Lung (tissue), 17 donors: ENCODE measurements at places on chromosomes 6 and 20.
A peak's percentile ranks its signal among the peaks of the same experiment; 100 is the strongest.

DNA sequence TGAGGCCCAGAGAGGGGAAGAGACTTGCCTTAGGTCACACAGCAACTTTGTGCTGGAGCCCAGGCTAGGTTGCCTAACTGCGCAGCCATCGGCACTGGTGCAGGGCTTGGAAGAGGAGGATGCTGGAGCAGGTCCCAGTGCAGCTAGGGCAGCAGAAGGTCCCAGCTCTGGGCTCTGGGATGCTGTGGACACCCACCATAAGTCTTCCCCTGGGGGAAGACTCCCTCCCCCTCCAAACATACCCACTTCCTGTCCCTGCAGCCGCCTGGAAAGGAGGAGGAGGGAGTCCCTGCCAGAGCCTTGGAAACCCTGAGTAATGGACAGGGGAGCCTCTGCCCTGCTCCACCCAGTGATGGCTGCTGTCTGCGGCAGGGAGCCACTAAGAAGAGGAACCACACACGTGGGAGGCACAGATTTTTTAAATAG is 93.6 kb downstream of the NCR2 start:
- no peak for DNase-seq

- peak; percentile 70 for DNase-seq
Measured at GRCh38 chr6:38262026-38262425, 377.7 kb downstream of the BTBD9 start.

- no peak for DNase-seq
Measured at GRCh38 chr20:3690413-3690812, 8.6 kb upstream of the ADAM33 start.

DNA sequence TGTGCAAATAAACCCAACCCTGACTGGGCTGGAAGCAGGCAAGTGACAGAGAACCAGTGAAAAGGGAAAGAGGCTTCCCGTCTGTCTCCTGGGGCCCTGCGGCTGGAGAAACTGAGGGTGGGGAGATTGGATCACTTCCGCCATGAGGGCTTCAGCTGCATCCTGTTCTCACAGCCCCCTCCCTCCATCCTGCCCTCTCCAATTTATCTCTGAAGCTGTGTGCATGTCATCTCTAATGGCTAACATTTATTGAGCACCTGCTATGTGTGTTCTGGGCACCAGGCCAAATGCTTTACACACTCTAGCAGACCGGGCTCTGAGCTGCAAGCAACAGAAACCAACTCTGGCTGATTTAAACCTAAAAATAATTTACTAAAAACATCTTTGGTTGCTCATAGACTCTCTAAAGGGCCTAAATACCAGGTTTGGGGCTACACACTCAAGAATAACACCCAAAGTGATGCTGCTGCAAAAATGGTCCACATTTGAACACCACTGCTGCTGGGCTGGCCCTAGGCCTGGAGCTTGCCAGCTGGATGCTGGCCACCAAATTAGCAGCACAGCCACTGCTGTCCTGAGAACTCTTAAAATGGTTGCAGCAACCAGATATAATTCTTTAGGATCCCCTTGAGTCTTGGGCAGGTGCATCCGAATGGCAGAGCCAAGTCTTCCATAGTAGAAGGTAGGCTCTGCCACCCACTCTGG is 123.6 kb upstream of the LRFN2 start:
- DNase-seq, result peak; percentile 35

DNA sequence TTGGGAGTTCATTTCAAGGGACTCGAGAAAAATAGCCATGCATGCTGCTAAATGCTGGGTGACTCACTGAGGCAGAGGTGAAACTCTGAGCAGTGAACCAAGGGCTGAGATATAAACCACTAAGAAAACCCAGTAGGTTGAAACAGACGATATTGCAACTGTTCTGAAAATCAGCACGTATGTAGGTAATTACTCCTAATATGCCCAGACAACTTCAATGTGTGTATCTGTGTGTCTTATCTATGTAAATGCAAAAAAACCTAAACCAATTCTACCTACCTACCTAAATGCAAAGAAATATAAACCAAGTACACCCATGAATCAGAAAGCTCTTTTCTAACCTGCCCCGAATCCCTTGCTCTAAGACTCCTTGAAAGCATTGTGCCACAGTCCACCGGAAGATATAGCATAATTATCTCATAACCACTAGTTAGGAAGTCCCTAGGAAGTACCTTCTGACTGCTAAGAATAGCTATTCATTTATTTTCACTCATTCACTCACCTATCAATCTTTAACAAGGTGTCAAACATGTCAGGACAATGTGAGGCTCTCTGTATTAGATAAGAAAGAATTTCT is 458.7 kb upstream of the RUNX2 start:
- DNase-seq, result no peak

- DNase-seq, result no peak
Measured at GRCh38 chr6:15841937-15842726, 179.3 kb upstream of the DTNBP1 start.

GRCh38 chr20:1423625-1424106 is 30.8 kb upstream of the FKBP1A start:
- DNase-seq, result peak; percentile 63

- no peak for DNase-seq
Measured at GRCh38 chr6:17869010-17869752, 118.3 kb downstream of the KIF13A start.

GRCh38 chr6:160238278-160238711 is 20.3 kb downstream of the SLC22A2 start:
- no peak for DNase-seq

DNA sequence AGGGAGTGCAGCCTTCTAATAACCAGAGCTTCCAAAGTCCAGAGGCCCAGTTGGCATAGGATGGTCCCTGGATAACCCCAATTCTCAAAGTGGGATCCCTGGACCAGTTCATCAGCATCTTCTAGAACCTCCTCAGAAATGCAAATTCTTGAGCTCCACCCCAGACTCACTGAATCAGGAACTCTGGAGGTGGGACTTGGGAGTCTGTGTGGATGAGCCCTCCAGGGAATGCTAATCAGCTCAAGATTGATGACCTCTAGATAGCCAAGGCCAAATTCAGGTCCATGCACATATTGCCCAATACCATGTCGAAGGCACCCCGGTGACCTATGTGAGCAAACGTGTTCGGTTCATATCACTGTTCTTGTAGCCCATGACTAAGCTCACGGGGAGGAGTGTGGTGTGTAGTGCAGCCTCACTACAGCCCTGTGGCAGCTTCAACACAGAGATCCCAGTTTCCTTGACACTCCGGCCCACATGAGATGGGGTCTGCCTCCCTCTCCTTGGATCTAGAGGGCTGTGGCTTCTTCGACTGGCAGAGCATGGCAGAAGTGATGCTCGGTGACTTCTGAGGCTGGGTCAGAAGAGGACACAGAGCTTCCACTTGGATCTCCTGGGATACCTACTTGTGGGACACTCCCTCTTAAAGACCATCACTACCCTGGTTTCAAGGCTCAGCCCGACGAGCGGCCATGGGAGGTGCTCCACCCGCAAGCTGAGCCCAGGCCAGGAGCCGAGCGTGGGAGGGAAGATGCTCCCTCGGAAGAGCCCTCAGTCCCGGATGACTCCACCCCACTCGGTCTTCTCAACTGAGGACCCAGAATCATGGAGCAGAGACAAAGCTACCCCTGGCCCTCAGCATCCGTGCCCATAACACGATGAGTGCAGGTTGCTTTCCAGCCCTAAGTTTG is 151.1 kb upstream of the CST7 start:
- no peak for DNase-seq

- DNase-seq, result no peak
Measured at GRCh38 chr6:42889815-42890214, 10.4 kb downstream of the RPL7L1 start.

DNA sequence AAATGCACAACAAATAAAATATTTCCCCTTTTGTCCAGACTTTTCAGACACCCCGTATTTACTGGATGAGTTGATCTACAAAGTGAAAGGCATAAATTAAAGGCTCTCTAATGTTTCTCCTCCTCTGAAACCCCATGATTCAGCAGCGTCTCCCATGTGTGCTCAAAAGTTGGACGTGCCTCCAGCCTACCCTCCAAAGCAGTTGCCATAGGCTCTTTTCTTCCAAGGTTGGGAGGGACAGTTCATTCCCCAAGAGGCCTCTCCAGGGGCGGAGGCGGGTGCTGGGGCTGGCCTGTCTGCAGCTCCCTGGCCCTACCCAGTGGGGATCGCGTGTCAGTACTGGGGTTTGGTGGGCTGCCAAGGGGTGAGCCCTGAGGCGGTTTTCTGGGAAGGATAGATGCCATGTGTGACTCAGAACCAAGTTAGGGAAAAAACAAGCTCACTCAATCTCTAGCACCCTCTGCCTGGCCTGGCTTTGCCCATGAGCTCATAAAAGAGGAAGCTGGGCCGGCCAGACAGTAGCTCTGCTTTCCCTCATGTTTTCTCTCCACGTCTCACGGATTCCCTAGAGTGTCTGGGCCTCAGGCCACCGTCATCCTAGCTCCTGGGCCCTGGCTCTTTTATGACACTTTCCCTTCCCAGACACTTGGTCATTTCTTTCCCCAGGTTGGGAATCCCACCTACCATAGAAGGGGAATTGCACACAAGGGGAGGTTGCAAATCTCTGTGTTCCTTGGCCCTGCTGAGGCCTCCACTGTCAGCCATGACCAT is 8.0 kb upstream of the IER3 start:
- peak; percentile 54 for DNase-seq

GRCh38 chr20:5844063-5844681 is 94.0 kb downstream of the SHLD1 start:
- no peak for DNase-seq

DNA sequence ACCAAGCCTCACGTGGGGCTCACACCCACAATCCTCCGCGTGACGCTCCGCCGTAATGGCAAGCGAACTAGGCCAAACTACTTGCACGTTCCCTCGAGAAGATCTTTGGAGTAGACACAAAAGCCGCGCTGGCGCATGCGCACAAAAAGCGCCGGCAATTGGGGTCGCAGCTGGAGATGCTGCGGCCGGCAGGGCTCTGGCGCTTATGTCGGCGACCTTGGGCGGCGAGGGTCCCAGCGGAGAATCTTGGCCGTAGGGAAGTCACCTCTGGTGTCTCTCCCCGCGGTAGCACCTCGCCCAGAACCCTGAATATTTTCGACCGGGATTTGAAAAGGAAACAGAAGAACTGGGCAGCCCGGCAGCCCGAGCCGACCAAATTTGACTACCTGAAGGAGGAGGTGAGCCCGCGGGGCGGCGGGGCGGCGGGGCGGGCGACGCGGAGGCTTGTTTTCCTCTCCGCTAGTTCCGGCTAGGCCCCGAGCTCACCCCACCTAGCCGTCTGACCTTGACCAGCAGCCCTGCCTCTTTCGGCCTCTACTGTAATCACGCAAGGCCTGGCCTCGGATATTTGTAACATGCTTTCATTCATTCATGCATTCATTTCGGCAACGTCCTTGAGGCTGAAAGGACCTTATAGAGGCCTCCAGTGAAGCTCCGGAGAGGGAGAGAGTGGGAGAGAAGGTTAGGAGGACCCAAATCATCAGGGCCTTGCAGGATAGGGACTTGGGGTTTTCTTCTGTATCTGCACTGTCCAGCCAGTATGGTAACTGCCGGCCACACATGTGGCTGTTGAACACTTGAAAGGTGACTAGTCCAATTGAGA is at the start of the genes ESF1 and NDUFAF5:
Gene ESF1, minus strand, starts transcription at position 27 of the 823 bp plus-strand sequence. CDS start 1,779 bp downstream, outside the sequence.
Gene NDUFAF5, plus strand, starts transcription at position 136 of the 823 bp plus-strand sequence. Its CDS starts 41 bp downstream, at position 177.
- peak; percentile 98 for DNase-seq

- no peak for DNase-seq
Measured at GRCh38 chr20:8073024-8073832, 53.7 kb upstream of the TMX4 start.

- DNase-seq, result peak; percentile 22
Measured at GRCh38 chr6:93391965-93392364, 27.4 kb downstream of the EPHA7 start.
